Stimulated activated naive CD8-positive, alpha-beta T cell treated with anti-CD3 and anti-CD28 coated beads, Interleukin-15, amount 100 ng/mL, for 72 hours (primary cell): ENCODE measurements at places on chromosomes 7 and 10.
A peak's percentile ranks its signal among the peaks of the same experiment; 100 is the strongest.

DNA sequence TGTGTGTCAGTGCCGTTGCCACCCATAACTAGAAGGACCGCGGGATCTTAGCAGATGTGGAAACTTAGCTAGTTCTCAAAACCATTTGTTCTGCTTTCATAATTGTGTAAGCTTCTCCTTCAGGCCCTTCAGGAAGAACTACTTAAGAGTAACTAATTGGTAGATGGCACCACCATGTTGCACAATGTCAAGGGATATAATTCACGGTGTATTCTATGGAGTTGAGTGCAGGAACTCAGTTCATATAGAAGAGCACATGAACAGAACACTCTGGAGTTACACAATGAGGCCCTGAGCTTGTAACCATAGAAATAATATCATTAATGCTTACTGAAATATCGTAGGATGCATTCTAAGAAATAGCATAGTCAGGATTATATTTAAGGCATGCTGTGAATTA, 126.5 kb upstream of the GAD2 start:
- no peak for DNase-seq

GRCh38 chr7:106659963-106660861, 746 bp downstream of the CCDC71L start:
- DNase-seq: peak; percentile 87

GRCh38 chr7:28104041-28104541, 76.5 kb downstream of the JAZF1 start:
- DNase-seq: no peak

GRCh38 chr10:70090951-70091350, 38.3 kb downstream of the MACROH2A2 start:
- DNase-seq: no peak

DNA sequence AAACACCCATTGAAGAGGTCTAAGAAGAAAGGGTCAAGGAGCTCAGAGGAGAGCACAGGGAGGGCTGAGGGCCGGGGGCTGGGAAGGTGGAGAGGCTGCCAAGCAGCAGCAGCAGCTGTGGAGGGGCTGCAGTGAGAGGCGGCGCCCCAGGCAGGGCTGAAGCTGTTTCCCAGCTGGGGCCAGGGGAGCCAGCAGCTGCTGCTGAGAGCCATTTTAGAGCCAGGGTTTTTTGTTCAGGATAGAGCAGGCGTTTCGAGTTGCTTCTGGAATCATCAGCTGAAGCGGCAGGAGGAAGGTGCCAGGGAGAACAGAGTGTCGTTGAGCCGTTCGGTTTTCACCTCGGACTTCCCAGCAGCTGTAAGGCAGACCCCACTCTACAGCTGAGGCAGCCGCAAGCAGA, 62.7 kb downstream of the LANCL2 start:
- DNase-seq: no peak

- no peak for DNase-seq
These were observed 7.9 kb upstream of the C10orf120 start for GRCh38 chr10:122707535-122707934.

- DNase-seq: no peak
These were observed 77.5 kb upstream of the GRB10 start for GRCh38 chr7:50860174-50860573.
